ENCODE measurements at places on chromosomes 2 and 18.
A peak's percentile ranks its signal among the peaks of the same experiment; 100 is the strongest.

DNA sequence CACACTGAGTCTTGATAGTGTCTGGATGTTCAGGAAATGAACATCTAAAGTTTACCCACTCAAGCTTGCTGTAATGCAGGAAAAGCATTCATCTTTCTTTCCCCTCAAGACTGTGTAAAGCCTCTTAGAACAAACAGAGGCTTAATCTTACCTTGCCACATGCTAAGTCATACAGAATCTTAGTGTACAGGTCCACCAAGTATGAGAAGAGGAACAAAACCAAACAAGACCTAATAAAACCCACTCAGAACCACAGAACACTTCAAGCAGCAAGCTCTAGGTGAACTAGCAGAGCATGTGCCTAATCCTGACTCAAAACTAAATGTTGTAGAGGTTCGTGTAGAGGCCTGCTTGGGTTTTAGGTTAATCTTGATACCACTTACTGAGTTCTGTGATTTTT lies 97.6 kb downstream of the SPTBN1 start:
- no peak for DNase-seq

GRCh38 chr18:65358306-65358705 lies 392.5 kb upstream of the CDH7 start:
- DNase-seq = no peak

- no peak for DNase-seq
Observed at GRCh38 chr2:14932285-14932684, 299.8 kb downstream of the LRATD1 start.

- DNase-seq = no peak
Observed at GRCh38 chr2:150856596-150857281, 369.3 kb upstream of the RND3 start.

DNA sequence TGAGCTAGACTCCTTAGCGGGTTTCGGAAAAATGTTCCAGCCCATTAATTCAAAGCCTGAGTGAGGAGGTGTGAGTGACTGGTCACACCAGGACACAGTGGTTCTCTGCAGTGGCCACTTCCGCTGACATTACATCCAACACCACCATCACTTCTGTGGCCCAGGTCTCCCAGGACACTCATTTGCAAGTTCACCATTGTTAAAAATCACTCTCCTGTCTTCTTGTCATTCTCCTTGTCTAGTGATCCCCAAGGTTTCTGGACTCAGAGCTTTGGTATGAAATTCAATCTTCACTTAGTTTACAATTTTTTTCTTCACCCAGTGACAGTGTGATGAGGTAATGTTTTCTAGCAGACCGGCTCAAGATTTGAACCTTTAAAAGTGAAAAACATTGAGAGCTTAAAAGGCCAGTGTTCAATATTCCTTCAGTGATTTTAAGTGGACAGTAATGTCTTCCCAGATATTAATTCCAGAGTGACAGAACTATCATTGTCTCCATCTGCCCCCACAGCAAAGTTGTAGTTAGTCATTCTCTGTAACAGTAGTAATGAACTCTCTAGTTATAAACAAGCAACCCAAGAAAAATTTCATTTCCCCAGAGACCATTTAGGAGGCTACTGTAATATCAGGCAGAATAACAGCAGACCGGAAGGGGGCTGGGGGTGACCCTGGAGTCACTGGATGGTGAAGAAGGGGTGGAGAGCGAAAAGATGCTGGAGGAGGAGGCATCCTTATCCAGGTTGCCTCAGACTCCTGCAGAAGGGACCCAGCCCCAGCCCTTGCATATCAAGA lies 164.9 kb downstream of the GFPT1 start:
- no peak for DNase-seq

DNA sequence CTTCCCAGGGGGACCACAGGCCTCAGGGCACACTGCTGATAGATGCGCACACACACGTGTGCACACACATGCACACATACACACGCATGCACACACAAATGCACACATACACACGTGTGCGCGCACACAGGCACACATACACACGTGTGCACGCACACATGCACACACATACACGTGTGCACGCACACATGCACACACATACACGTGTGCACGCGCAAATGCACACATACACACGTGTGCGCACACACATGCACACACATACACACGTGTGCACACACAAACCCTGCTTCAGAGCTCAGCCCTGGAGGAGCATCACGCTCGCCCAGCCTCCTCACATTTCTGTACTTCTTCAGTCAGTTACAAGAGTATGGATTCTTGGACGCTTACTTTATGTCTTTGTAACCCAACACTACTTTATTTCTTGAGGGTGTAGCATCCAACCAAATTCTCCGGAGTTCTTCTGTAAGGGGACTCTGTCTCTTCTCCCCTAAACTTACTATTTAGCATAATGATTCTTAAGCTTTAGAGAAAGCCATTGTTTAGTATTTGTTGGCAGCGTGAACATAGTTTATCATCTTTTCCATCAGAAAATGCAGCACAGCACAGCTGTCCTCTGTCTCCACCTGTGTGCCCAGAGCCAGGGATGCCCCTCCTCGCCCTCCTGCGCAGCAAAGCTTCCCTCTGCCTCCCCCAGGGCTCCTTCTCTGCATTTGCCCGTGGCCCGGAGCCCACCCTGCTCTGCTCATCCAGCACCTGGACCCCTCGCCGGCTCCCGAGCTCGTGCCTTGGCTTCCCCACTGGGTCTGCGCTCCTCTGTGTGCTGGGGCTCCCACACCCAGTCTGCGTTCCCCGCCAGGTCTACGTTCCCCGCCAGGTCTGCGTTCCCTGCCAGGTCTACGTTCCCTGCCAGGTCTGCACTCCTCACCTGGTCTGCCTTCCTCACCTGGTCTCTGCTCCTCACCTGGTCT lies 74.4 kb upstream of the CTDP1 start:
- no peak for DNase-seq

GRCh38 chr2:25347846-25348245 lies 6.1 kb upstream of the DNMT3A start:
- no peak for DNase-seq

GRCh38 chr18:75439348-75439747 lies 11.8 kb upstream of the SMIM21 start:
- no peak for DNase-seq

DNA sequence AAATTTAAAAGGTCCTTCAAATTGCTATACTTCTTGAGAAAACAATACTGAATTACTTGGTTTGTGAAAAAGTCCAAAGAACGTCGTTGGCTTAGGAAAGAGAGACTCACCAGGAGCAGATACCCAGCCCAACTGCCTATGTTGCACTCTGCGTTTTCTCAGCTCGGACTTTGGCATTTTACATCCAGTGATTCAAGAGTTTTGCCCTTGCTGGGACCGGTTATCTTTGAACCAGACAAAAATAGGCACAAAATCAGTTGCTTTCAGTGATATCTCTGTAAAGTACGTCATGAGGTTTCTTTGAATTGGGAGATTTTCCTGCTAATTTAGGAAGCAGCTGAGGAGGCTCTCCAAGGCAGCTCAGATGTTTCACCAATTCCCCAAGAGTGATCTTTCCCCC lies 29.3 kb downstream of the FHOD3 start:
- DNase-seq = no peak

DNA sequence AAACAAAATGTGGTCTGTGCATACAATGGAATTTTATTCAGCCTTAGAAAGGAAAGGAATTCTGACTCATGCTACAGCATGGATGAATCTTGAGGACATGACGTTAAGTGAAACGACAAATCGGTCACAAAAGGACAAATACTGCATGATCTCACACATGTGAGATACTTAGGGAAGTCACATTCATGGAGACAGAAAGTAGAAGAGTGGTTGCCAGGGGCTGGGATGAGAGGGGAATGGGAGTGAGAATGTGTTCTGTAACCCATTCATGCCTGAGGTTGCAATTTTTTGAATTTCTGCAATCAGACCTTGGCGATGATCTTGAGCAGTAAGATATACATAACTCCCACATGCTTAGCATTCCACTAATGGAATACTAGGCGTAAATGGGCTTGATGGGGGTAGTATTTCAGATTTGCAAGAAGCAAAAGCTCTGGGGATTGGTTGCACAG lies 22.0 kb downstream of the FHL2 start:
- DNase-seq = peak; percentile 42

DNA sequence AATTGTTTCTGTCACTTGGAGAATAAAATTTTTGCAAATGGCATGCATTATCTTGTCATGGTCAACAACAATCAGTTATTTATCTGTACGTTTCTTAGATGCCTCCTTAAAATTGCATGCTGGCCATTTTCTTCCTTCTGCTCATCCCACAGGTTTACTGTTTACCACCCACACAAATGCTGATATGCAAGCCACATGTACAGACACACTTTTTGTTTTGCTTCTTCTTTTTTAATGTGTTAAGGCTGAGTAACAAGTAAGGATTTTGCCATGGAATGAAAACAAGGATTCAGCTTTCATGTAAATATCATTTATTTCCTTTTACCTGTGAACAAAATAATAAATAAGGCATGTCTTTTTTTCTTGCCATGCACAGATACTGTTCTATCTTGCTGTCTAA lies 1077.1 kb upstream of the ZEB2 start:
- no peak for DNase-seq

DNA sequence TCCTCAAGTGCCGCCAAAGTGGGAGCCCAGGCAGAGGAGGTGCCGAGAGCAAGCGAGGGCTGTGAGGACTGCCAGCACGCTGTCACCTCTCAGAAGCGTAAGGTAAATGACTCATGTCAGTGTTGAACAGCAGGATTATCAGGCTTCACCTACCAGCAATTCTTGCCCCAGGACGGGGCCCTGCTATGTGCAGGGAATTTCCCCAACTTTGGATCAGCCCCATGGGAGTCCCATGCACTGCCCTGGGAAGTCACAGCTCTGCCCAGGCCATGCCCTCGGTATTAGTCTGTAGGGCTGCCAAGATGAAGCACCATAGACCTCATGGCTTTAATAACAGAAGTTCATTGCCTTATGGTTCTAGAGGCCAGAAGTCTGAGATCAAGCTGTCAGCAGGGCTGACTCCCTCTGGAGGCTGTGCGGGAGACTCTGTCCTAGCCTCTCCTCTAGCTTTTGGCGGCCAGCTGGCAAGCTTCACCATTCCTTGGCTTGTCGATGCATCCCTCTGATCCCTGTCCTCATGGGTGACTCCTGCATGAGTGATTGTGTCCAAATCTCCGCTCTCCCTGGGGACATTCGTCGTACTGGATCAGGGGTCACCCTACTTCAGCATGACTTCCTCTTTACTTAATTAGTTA lies 55.9 kb downstream of the TRPM8 start:
- DNase-seq = no peak

DNA sequence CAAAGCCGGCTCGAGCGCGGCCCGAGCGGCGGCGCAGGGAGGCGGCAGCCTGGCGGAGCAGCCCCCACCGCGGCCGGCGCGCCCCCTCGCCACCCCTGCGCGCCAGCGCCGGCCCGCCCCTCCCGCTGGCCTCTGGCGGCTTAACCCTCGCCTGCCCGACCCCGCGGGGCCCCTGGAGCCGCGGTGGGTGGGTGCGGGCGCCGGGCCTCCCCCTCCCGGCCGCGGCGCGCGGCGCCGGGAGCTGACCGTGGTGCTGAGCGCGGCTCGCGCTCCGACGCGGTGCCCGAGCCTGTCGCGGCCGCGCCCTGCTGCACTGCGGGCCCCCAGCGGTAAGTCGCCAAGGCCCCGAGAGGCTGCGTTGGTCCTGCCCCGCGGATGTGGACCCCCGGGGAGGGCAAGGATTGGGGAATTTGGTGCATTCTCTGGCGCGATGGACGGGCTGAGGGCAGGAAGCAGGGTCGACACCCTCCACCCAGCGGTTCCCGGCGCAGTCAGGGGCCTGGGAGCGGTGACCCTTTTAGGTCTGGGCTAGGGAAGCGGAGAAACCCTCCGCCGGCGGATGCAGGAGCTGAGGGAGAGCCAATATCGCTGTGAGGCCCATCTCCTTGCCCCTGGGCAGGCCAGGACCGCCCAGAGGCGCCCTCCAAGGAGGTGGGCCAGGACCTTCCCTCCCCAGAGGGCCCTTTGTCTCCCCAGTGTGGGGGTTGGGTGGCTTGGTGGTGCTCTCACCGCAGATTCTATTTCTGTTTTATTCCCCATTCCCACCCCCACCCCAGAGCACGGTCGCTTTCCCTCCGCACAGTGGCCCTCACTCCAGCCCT lies 923 bp downstream of the AMER3 start:
- no peak for DNase-seq

DNA sequence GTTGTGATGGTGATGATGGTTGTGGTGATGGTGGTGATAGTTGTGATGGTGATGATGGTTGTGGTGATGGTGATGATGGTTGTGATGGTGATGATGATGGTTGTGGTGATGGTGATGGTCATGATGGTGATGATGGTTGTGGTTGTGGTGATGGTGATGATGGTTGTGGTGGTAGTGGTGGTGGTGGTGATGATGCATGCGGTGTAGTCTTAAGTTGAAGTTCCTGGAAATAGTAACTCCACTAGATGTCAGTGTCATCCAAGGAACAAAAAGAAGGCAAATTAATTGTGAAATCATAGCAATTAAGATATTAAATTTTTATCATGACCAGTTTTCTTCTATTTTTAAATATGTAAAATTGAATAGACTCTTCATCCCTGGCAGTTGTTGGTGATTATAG lies 309.2 kb downstream of the AGAP1 start:
- DNase-seq = no peak

- no peak for DNase-seq
Observed at GRCh38 chr2:226059961-226060627, 660.6 kb downstream of the NYAP2 start.

DNA sequence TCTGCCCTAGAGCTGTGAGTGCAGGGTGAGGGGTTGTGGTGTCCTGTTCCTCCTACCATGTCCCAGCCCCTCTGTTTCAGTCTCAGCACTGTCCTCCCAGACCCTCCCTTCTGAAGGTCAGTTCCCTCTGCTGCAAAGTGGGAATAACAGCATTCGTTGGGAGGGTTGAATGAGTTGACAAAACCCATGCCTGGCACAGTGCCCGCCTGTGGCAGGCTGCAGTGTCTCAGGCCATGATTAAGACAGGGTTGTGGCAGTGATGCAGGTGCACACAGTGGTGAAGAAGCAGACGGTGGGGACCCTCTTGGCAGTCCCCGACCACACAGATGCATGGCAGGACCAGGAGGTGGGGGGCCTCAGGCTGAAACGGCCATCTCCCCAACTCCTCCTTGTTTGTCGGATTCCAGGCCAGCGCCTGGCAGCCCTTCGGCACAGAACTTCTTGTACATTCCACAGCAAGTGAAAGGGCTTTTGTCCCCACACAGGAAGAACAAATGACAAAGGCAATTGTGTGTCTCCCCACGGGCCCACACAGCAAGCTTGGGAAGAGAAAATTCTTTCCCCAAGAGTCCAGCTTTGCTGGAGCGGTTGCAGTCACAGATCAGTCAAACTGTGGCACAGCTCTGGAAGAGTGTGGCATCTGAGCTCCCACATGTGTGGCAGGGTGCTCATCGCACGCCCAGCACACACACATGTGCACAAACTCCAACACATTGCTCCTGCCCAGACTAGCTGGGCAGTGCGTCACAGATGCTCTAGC lies 92.0 kb upstream of the MSH2 start:
- no peak for DNase-seq

GRCh38 chr18:76351961-76352581 lies 143.0 kb downstream of the ZNF516 start:
- DNase-seq = peak; percentile 84

- DNase-seq = no peak
Observed at GRCh38 chr18:37604032-37604431, 38.4 kb upstream of the CELF4 start.
